ENCODE measurements at places on chromosomes 1 and 21.

DNA sequence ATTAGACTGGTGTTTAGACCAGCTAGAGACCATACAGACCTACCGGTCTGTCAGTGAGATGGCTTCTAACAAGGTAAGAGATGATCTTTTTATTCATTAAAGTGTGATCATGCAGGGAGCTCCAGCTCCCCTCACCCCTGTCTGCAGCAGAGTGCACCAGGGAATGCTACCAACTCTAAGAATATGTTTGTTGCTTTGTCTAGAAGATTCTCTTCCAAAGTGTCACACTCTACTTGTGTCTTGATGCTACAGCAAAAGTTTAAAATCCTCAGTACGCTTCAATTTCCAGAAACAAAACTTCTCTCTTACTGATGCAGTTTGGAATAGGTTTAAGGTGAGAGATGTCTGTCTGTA is 201.4 kb upstream of the SGIP1 start:
- DNase-seq = no peak

- no peak for DNase-seq
Observed at GRCh38 chr21:45929449-45929848, 52.1 kb upstream of the COL6A1 start.

DNA sequence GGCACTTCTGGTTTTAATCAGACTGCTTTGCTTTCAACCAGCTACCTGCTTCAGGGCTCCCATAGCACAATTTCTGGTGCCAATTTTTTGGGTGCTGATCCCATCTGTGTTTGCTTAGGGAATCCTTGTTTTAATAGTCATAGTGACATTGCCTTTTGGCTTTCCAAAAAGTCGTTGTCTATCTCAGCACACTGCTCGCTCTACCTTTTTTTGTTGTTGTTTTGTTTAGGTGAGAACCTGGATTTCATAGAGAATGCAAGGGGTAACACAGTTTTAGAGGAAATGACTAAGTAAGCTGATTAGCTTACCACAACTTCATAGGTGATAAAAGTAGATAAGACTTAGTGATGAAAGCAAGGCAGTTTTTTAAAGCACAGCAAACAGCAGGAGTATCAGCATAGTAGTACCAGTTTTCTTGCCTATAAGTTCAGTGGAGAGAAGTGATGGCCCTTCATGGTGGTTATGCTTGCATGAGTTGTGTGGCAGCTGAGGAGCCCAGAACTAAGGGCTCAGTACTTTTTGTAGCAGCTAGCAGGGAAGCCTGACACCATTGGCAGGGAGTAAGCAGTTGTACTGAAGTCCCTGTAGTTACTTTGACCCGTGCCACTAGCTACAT is 31.3 kb downstream of the NEK7 start:
- no peak for DNase-seq

DNA sequence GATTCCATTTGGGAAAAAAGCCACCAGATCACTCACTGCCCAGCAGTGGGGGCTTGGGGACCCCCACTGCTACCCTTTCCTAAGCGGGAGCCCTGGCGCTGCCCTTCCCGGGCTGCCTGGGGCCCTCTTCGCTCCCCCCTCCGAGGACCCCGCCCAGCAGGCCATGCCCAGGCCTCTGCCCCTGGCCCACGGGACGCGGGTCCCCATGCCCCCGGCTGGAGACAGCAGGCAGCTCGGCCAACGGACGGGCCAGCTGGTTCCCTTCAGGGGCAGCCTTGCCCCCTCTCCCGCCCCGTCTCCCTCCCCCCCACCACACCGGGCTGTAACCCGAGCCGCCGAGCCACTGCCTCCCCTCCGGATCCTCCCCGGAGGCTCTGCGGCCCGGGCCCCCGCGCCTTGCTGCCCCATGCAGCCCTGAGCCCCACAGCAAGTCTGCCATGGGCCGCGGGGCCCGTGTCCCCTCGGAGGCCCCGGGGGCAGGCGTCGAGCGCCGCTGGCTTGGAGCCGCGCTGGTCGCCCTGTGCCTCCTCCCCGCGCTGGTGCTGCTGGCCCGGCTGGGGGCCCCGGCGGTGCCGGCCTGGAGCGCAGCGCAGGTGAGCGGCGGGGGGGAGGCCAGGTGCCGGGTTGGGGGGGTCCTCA is at the start of gene MMP23B:
Gene MMP23B, plus strand, starts transcription at position 392 of the 639 bp plus-strand sequence. Its CDS starts 46 bp downstream, at position 438.
- DNase-seq = no peak

DNA sequence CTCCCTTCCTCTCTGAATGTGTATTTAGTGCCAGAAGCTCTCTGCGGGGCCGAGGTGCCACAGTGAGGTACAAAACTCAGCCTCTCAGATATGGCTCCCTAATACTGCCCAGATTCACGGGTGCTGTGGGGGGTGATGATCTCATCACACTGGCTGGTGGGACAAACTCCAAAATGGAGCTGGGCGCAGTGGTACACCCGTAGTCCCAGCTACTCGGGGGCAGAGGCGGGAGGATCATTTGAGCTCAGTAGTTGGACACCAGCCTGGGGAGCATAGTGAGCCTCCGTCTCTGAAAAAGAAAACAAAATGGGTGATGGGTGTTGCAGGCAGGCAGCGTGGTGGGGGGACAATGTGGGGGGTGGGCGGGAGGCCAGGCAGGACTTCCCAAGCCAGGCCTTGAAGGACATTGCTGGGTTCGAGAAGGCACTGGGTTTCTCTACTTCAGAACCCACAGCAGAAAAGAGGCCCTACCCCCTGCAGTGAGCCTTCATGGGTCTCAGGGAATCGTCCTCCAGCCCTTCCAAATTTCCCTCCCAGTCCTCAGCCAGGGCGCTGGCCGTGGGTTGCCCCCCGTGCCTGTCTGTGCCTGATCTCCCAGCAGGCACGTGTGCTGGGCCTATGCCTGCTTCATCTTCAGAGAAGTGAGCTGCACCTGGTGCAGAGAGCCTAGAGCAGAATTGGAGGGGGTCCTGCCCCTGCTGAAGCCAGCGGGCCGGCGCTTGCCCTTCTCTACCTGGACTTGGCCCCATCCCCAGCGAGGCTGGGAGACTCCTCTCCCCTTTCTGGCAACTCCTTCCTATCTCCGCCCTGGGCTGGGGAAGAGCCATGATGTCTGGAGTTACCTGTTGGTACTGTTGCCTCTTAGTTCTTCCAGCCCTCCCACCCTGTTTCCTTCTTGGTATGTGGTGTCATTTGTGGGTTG is 14.0 kb downstream of the H6PD start:
- DNase-seq = no peak

DNA sequence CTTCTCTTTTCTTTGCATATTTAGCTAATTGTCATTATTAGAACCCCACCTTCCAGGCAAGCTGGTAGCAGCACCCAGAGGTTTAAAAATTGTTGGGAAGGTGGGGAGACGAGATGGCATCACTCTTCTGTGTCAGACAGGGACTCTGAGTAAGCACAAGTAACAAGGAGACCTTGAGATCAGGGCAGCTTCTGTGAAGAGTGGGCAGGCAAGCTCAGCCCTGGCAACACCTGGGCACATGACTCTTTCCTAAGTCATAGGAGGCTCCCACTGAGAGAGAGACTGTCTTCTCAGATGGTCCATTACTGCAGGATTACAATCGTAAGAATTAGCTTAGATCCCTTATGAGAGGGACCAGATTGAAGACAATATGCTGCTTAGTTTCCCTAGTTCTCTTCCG is 183.5 kb downstream of the BRINP2 start:
- no peak for DNase-seq

- no peak for DNase-seq
Observed at GRCh38 chr1:155145491-155145890, 5.2 kb upstream of the DPM3 start.

GRCh38 chr1:111814305-111814628 is 58.6 kb downstream of the DDX20 start:
- no peak for DNase-seq

DNA sequence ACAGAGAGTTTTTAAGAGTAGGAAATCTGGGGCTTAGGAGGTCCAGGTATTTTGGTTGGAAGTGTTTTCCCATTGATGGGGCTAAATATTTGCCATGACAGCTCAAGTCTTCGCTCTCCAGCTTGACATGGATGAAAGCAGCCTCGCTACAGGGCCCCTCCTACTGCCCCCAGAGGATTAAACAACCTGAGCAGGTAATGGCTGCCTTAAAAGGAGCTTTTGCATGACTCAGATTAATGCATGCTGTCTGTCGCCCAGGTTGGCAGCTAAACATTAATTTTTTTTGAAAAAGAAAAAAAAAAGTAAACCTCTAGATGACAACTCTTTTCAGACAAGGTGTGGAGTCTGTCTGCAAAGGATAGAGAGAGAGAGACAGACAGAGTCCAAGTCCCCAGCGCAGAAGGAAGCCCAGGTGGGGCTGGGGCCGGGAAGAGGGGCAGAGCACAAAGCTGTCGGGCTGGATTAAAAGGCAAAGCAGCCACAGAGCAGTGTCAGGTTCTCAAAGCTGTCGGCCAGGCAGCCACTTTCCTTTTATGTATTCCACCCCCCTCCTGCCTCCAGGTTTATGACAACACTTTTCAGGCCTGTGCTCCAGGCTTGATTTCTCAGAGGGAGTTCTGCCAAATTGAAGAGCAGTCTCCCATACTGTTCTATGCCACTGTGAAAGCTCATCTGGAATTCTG is 127.9 kb downstream of the CLIC6 start:
- DNase-seq = no peak

GRCh38 chr1:91700332-91700731 is 185.6 kb downstream of the TGFBR3 start:
- DNase-seq = no peak

GRCh38 chr1:74689621-74690363 is 16.2 kb upstream of the ERICH3 start:
- DNase-seq = no peak

DNA sequence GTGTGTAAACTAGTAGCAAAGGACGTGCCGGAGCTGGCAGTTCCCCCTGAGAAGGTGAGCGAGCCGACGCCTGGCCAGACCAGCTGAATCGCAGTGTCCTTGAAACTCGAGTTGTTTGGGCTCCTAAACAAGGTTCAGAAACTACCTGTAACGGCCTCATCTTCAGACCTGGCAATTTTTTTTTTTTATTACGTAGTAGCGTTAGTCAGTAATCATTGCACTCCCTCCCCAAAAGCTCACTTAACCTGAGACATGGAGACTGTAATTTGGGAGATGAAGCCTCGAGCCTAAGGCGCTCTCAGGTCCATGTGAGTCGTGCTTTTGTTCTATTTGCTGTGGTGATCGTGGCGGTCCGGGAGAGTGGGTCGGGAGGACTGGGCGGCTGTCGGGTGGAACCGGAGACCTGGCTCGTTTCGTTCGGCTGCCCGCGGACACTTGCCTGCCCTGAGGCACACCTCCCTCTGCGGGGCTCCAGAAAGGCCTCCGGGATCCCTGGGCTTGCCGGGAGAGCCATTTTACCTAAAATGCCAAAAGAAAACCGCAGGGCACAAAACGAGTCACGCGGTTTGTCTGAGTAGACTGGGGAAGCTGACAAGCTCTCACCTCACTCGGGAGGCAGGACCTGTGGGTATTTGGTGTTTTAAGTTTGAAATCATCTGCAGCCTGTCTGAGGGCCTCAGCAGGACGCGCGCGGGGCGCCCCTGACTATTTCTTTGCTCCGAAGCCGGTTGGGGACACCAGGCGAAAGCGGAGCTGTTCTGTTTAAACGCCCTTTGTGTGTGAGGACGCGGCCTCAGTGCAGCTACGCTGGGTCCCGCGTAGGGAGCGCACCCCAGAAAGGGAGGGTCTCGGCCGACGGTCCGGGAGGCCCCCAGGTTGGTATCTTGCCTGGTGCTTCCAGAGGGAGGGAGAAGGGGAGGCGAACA is 722 bp downstream of the LHX8 start:
- DNase-seq = peak; percentile 23

DNA sequence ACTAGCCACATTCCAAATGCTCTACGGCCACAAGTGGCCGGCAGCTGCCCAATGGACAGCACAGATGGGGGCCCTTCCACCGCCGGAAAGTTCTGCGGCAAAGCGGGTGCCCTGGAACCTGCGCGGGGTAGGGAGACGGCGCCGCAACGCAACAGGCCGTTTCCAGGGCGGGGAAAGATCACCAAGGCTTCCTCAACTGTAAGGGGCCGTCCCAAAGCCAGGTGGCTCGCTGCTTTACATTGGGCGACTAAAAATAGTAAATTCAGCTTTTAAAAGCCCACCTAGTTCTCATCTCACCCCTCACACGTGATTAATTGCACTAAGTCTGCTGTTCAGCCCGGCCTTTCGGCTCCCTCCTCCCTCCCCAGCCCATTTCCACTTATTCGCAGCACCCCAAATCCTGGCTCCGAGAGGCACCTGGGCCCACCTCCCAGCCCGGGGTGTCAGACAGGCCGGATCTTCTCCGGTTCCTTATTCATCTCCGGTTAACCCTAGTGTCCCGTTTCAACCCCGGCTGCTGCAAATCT is 643 bp downstream of the CFAP298 start:
- peak; percentile 61 for DNase-seq

All from GM13977 (cell line).